NCI-H2081 (cell line): ENCODE measurements at places on chromosomes 2 and 18.

- DNase-seq, result peak; percentile 28
Measured at GRCh38 chr18:11518788-11519685, 90.4 kb upstream of the SLC35G4 start.

GRCh38 chr2:186603286-186603685 lies 13.4 kb downstream of the ITGAV start:
- no peak for DNase-seq

- DNase-seq, result peak; percentile 66
Measured at GRCh38 chr2:57461624-57462023, 585.0 kb upstream of the VRK2 start.

DNA sequence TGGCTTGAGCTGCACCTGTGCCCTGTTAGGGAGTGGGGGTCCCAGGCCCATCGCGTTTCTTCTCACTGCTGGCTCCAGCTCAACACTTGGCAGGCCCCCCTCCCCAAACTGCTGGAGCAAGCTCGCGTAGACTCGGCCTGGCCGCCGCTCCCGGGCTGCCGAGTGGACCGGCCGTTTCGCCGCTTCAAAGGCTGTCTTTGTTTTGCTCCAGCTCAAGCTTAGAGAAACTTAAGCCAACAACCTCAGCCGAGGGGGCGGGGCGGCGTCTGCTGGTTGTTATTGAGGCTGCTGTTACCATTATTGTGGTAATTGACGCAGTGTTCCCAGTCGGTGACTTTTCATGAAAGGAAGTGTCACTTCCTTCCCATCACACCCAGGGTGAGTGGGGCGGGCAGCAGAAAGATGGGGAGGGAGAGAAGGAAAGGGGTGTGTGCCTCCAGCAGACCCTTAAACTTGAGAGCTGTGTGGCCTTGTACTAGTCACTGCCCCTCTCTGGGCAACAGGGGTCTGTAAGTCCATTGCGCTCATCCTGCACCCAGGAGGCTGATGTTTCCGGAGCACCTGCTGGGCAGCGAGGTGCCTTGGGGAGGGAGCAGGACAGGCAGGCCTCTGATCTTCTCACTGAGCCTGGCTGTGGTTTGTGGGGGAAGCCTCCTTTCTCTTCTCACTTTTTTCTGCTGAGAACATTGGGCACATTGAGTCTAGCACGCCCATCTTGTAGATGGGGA lies 2.1 kb downstream of the ARID5A start:
- DNase-seq, result no peak

- DNase-seq, result peak; percentile 72
Measured at GRCh38 chr2:181891966-181892798, 652 bp downstream of the ITPRID2 start.

GRCh38 chr2:120399889-120400240 lies 53.9 kb downstream of the INHBB start:
- no peak for DNase-seq

GRCh38 chr2:9101763-9102425 lies 98.4 kb upstream of the MBOAT2 start:
- DNase-seq, result no peak

GRCh38 chr2:200863782-200864175 lies 679 bp downstream of the CLK1 start:
- DNase-seq, result peak; percentile 44

- no peak for DNase-seq
Measured at GRCh38 chr2:177338177-177338721, 54.3 kb upstream of the AGPS start.

GRCh38 chr2:71503837-71504236 lies 50.5 kb downstream of the DYSF start:
- DNase-seq, result no peak

- peak; percentile 44 for DNase-seq
Measured at GRCh38 chr2:8306530-8307351, 375.1 kb upstream of the ID2 start.

DNA sequence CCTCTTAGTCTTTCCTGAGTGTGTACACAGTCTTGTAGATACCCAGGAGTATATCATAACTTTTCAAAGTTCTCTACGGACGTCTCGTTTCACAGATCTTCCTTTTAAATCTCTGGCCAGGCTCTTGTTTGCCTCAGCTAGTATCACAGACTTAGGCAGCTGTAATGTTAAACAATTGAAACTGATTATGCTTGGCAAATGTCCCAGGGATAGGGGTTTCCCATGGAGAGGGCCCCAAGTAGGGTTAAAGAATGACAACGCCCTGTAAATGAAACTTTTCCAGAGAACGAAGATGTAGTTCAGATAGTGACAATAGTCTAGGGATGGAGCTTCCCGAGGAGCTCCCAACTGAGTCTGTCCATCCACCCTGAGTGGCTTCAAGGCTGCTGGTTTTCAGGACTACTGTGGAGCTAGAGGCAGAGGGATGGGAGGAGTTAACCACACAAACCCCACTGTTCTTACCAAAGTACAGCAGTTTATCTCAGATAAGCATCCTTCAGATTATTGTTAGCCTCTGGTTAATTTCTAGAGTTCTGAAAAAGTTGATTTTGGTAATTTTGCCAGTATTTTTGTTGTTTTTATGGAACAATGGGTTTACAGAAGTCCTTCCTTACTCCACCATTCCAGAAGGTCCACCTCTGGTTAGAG lies 9.1 kb downstream of the NEURL3 start:
- DNase-seq, result no peak

DNA sequence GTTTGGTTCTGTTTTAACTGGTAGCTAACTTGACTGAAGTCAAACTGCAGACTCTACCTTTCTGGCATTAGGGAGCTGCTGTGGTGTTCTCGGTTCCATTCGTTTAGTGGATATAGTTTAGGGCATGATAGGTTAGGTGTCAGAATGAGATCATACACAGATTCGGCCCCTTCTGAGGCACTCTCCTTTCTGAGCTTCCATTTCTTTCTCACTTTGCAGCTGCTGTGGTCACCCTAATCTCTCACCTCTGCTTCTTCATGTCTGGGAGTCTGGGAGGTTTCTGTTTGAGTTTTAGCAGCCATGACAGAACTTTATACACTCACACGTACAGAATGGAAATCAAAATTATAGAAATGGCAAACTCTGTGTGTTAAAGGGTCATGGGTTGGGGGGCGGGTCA lies 122.8 kb downstream of the ATP9B start:
- no peak for DNase-seq

GRCh38 chr2:176137252-176137580 lies 7.7 kb downstream of the HOXD8 start:
- no peak for DNase-seq

DNA sequence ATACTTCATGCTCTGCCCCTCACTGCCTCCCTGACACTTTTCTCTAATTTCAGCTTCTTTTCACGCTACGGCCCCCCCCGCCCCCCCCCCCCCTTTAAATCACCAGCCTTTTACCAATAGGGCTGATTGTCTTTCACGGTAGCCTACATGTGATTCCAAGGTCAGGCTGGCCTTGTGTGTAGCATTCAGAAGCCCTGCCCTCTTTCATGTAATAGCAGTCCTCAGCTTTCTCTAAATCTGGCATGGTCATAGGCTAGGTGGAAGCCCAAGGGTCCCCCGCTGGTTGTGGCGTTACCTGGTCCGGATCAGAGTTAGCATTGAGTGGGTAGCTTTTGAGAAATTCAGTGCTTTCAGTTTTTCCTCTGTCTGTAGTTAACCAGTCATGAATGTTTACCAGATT lies 281.8 kb downstream of the ALPK2 start:
- DNase-seq, result no peak

DNA sequence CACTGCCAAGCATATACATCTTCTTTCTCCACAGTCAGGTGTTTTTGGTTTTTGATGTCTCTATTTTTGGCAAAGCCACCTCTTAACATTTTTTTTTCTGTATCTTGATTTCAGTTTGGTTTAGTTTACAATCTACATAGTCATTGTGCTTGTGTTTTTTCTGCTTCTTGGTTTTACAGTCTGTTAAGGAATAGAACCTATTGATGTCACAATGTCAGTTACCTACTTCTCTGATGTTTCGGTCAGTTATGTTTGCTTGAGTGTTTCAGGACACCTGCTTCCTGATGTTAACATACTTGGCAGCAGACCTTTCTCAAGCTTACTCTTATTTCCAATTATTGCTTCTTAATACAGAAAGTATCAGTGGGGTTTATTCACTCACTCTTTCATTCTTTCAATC lies 253.3 kb downstream of the SPAG16 start:
- no peak for DNase-seq

DNA sequence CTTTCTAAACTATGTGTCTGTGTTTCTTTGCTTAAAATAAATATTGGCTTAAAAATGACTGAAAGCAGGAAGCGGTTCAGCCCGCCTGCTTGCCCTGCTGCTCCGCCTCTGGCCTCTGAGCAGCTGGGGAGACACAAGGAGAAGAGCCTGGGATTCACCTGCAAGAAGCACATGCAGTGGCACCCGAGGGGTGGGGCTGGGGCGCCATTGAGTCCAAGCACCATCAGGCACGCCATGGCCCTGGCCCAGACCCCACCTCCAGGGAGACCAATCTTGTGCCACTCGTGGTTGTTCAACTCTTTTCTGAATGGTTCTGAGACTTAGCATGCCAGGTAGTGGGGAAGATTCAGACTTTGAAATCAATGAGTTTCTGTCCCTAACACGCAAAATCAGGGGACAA lies 495.5 kb upstream of the MYT1L start:
- DNase-seq, result no peak

- DNase-seq, result no peak
Measured at GRCh38 chr2:63408530-63408929, 179.7 kb downstream of the WDPCP start.

DNA sequence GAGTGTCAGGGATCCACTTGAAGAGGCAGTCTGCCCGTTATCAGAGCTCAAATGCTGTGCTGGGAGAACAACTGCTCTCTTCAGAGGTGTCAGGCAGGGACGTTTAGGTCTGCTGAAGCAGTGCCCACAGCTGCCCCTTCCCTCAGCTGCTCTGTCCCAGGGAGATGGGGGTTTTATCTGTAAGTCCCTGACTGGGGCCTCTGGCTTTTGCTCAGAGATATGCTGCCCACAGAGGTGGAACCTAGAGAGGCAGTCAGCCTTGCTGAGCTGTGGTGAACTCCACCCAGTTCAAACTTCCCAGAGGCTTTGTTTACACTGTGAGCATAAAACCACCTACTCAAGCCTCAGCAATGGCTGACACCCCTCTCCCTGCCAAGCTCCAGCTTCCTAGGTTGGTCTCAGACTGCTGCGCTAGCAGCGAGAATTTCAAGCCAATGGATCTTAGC lies 38.1 kb downstream of the PLEK start:
- no peak for DNase-seq

DNA sequence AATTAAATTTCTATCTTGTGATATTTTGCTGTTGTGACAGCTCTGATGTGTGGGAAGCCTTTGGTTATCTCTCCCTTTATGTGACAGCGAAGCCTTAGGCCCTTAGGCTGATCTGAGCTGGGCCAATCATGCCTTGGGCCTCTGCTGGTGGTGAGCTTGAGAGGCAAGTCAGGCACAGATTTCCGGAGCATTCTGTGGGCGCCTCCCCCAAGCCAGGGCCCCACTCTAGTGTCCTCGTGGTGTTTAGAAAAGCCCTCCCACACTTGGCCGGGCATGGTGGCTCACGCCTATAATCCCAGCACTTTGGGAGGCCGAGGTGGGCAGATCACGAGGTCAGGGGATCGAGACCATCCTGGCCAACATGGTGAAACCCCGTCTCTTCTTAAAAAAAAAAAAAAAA lies 239.8 kb downstream of the SH3RF3 start:
- no peak for DNase-seq

DNA sequence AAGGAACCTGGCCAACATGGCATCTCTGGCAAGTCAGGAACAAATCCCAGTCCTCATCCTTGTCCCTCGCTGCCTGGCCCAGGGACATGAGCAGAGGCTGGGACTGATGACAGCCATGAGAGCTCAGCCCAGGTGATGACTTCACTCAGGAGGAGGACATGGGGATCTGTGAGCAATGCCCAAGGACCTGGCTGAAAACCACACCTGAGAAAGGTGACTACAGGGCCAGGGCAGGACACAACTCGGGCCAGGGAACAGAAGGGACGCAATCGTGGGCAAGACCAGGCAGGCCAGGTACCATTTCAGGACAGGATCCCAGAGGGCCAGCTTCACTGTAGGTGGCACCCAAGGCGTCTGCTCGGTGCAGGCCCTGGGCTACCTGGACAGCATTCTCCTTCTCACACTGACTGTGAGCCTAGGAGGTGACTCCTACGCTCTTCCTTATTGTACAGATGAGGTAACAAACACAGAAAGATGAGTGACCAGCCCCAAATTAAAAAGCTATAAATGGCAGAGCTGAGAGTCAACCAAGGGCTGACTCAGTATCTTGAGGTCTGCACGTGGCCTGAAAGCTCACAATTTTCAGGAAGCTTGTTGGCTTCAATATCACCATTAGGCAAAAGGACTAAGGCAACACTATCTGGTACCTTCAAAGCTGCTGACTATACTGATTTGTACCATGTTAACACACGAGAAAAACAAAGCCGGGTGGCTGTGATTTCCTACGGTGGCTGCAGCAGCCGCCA lies 141.1 kb downstream of the EIPR1 start:
- no peak for DNase-seq

DNA sequence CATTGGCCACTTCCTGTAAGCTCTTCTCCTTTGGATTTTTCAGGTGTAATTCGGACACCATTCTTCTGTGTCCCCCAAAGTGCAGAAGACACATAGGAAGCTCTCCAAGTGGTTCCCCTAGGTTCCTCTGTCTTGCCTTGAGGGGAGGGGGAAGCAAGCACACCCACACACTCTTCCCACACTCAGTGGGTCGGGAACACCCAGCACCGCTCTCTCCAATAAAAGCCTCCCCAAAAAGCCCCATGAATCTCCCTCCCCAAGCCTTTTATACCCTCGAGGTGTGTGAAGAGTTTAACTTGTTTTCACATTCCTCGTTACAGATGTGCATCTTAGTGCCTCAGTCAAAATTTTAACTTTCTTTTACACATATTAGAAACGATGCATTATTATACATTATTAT lies 9.9 kb upstream of the TMEM237 start:
- DNase-seq, result no peak

- DNase-seq, result no peak
Measured at GRCh38 chr18:41153871-41154270, 801.2 kb upstream of the PIK3C3 start.

GRCh38 chr2:46010925-46011490 lies 286.2 kb upstream of the EPAS1 start:
- DNase-seq, result peak; percentile 48

- DNase-seq, result no peak
Measured at GRCh38 chr2:239255628-239256349, 145.0 kb downstream of the HDAC4 start.

DNA sequence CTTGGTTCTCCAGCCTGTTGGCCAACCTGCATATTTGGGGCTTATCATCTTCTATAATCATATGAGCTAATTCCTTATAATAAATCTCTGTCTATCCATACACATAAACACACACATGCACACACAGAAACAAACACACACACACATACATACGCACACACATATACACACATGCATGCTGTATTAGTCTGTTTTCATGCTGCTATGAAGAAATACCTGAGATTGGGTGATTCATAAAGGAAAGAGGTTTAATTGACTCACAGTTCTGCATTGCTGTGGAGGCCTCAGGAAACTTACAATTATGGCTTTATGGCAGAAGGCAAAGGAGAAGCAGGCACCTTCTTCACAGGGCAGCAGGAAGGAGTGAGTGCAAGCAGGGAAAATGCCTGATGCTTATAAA lies 707.4 kb upstream of the CDH2 start:
- DNase-seq, result no peak
